WTC11 (cell line): ENCODE measurements at places on chromosomes 12 and 14. TPM values are rescaled to one million over a fixed set of nuclear protein-coding genes. Genes with fewer than 3 reads are reported as not detected.

Gene ERP27
- 0.09 to 0.14 TPM in 2 of 3 replicates, not detected in the other for total RNA-seq

DNA sequence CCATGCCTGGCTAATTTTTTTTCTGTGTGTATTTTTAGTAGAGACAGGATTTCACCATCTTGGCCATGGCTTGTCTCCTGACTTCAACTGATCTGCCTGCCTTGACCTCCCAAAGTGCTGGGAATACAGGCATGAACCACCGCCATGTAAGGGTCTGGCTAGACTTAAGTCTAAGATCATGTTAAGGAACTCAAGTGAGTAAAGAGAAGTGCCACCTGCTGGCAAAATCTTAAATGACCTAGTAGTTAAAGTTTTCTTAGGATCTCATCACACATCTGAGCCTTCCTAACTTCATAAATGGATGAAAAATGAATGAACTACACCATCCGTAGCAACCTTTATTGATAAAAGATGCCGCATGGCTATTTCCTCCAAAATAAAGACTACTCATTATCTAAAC, 1.7 kb upstream of the C12orf56 start:
- no peak for DNase-seq
- H3K4me3 ChIP-seq, result peak overlapping the region; percentile 29; the same call in 1 of the 2 replicates
- H3K4me1 ChIP-seq, result peaks cover 12% of the 10 kb centered on the region
- no peak overlapping the region for H3K27ac ChIP-seq

Gene FGF23
- 0.24 to 0.82 TPM (median 0.60 TPM) in 3 replicates for total RNA-seq

- H3K27ac ChIP-seq, result no peak overlapping the region
- H3K36me3 ChIP-seq, result no peaks in the 10 kb centered on the region
- H3K4me3 ChIP-seq, result no peak overlapping the region
- peaks cover 7% of the 10 kb centered on the region for H3K4me1 ChIP-seq
Measured at GRCh38 chr14:87503711-87504110, 489.3 kb downstream of the GALC start.

- H3K36me3 ChIP-seq, result no peaks in the 10 kb centered on the region
- H3K4me3 ChIP-seq, result no peak overlapping the region
- no peak overlapping the region for H3K27ac ChIP-seq
- H3K4me1 ChIP-seq, result no peaks in the 10 kb centered on the region
Measured at GRCh38 chr12:86634456-86635410, 378.5 kb upstream of the MGAT4C start.

- peak overlapping the region; percentile 93 for H3K27ac ChIP-seq
- DNase-seq, result no peak
- peaks cover 39% of the 10 kb centered on the region for H3K4me1 ChIP-seq
Measured at GRCh38 chr12:32170437-32170998, 63.9 kb downstream of the BICD1 start.

DNA sequence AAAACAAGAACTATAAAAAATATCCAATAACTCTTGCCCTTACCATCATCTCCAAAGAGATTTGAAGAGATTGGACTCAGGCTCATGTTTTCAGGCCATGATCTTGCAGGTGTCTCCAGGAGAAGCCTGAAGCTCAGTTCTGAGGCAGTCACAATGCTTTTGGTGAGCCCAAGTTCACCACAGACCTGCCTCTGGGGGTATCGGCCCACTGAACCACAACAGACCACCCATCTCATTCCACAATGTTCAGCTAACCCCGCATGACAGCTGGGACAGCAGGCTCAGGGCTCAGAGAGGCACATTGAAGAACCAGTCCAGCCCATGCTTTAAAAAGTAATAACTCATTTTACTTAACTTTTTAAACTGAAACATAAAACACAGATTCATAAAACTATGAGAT, 28.3 kb upstream of the APOLD1 start:
- no peaks in the 10 kb centered on the region for H3K4me1 ChIP-seq
- H3K4me3 ChIP-seq, result no peak overlapping the region
- no peaks in the 10 kb centered on the region for H3K36me3 ChIP-seq

- no peaks in the 10 kb centered on the region for H3K27me3 ChIP-seq
- H3K36me3 ChIP-seq, result peaks cover 3% of the 10 kb centered on the region
- H3K4me1 ChIP-seq, result peaks cover 7% of the 10 kb centered on the region; the same call in 1 of the 2 replicates
- no peak overlapping the region for H3K27ac ChIP-seq
Measured at GRCh38 chr12:76143343-76144244, 59.1 kb upstream of the NAP1L1 start.

- no peak overlapping the region for H3K27ac ChIP-seq
- H3K27me3 ChIP-seq, result peaks cover 38% of the 10 kb centered on the region
- peak overlapping the region; percentile 78 for H3K4me3 ChIP-seq
- H3K4me1 ChIP-seq, result no peaks in the 10 kb centered on the region
- peaks cover 25% of the 10 kb centered on the region for H3K36me3 ChIP-seq
Measured at GRCh38 chr14:104650057-104650980, 39.1 kb upstream of the INF2 start.

Gene LUM
- total RNA-seq, result 0.28 to 0.73 TPM (median 0.64 TPM) in 3 replicates

Gene KIF26A
- 36.4 to 53.4 TPM (median 39.5 TPM) in 3 replicates for total RNA-seq

DNA sequence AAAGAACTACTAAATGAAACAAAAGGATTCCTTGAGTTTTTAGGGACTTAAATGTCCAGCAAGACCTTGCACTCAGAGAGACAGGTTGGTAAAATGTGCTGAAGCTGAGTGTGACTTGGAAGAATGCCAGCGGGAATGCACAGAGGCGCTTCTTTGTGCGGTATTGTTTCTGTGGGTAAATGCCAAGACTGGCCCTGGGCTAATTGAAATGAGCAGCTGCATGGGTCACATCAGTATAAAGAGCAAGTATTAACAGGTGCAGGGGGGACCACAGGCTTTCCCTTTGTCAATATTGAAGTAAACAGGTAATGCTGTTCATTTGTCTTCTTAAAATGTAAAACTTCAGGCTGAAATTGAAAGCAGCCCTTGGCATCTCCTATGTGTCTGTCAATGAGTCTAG, 74.3 kb downstream of the LMO3 start:
- no peak overlapping the region for H3K27ac ChIP-seq
- H3K27me3 ChIP-seq, result no peaks in the 10 kb centered on the region
- H3K4me1 ChIP-seq, result no peaks in the 10 kb centered on the region
- H3K36me3 ChIP-seq, result peaks cover 8% of the 10 kb centered on the region

Gene NR4A1
- 19.2 to 26.9 TPM (median 22.0 TPM) in 3 replicates for total RNA-seq

DNA sequence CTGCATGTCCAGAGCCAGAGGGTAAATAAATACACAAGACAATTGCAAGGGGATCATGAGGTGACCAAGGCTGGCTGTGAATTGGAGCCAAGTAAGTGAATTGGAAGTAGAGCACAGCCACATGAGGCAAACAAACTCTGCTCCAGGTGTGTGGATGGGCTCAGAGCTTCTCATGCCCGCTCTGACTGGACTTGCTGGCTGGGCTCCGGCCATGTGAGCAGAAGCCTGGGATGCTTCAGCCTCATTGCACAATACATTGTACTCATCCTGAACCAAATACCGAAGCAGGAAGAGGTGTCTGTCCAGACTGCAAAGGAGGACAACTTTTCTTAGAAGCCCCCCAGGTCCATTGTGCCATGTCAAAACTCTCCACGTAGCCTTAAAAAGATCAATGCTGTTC, 193.0 kb downstream of the TTC8 start:
- peaks cover 4% of the 10 kb centered on the region; the same call in 1 of the 2 replicates for H3K4me1 ChIP-seq
- H3K4me3 ChIP-seq, result no peak overlapping the region
- peaks cover 52% of the 10 kb centered on the region for H3K27me3 ChIP-seq

- H3K27ac ChIP-seq, result peak overlapping the region; percentile 1; the same call in 1 of the 2 replicates
- DNase-seq, result no peak
- peaks cover 32% of the 10 kb centered on the region for H3K4me1 ChIP-seq
- no peak overlapping the region for H3K4me3 ChIP-seq
- no peaks in the 10 kb centered on the region; the same call in 1 of the 2 replicates for H3K36me3 ChIP-seq
- H3K27me3 ChIP-seq, result no peaks in the 10 kb centered on the region
Measured at GRCh38 chr12:1044199-1044598, 53.2 kb downstream of the ERC1 start.

Gene A2M
- total RNA-seq, result 1.9 to 3.4 TPM (median 3.3 TPM) in 3 replicates

GRCh38 chr14:68884031-68885030, 91.5 kb upstream of the ZFP36L1 start:
- H3K27me3 ChIP-seq, result no peaks in the 10 kb centered on the region
- no peak overlapping the region for H3K4me3 ChIP-seq
- no peak for DNase-seq

GRCh38 chr14:35470755-35471154, 63.2 kb upstream of the INSM2 start:
- no peaks in the 10 kb centered on the region for H3K27me3 ChIP-seq
- no peaks in the 10 kb centered on the region for H3K36me3 ChIP-seq
- peaks cover 14% of the 10 kb centered on the region for H3K4me1 ChIP-seq
- H3K4me3 ChIP-seq, result no peak overlapping the region
- no peak overlapping the region for H3K27ac ChIP-seq

DNA sequence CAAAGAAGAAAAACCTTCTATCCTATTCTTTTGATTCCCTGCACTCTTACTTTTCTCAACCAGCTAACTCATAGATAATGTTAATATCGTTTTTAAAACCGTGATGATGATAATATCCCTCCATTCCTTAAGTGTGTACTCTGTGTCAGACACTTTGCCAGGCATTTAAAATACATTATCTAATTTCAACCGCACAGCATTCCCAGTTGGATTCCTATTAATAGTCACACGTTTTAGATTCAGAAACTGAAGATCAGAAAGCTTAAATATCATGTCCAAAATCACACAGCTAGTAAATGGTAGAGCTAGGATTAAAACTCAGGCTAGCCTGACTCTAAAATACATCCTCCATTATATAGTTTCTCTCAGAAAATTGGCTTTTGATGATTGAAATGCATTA, 366.0 kb downstream of the NELL2 start:
- no peaks in the 10 kb centered on the region for H3K36me3 ChIP-seq
- H3K27ac ChIP-seq, result no peak overlapping the region
- DNase-seq, result no peak
- H3K4me3 ChIP-seq, result no peak overlapping the region
- H3K4me1 ChIP-seq, result peaks cover 4% of the 10 kb centered on the region; the same call in 1 of the 2 replicates

Gene KLHL33
- 0.07 to 0.18 TPM (median 0.17 TPM) in 3 replicates for total RNA-seq

DNA sequence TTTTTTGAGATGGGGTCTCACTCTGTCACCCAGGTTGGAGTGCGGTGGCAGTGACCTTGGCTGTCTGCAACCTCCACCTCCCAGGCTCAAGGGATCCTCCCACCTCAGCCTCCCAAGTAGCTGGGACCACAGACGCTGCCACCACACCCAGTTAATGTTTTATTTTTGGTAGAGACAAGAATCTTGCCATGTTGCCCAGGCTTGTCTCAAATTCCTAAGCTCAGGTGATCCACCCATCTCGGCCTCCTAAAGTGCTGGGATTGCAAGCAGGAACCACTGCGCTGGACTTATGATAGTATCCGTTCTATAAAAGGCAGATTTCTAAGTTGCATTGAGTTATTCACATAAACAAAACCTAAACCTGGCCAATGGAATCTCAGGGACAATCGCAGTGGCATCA, 321.1 kb upstream of the PRICKLE1 start:
- no peak overlapping the region for H3K27ac ChIP-seq
- H3K4me3 ChIP-seq, result no peak overlapping the region
- H3K36me3 ChIP-seq, result peaks cover 4% of the 10 kb centered on the region
- no peak for DNase-seq
- no peaks in the 10 kb centered on the region for H3K4me1 ChIP-seq

Gene MIP
- total RNA-seq, result not detected in 3 replicates

Gene FGF6
- total RNA-seq, result not detected in 3 replicates

- H3K4me3 ChIP-seq, result no peak overlapping the region
- peaks cover 3% of the 10 kb centered on the region; the same call in 1 of the 2 replicates for H3K36me3 ChIP-seq
- H3K27ac ChIP-seq, result no peak overlapping the region
- peaks cover 38% of the 10 kb centered on the region for H3K4me1 ChIP-seq
- H3K27me3 ChIP-seq, result peaks cover 35% of the 10 kb centered on the region
Measured at GRCh38 chr12:122839907-122840554, 4.8 kb downstream of the HIP1R start.

Gene TMEM132D
- 0.99 to 1.4 TPM (median 1.1 TPM) in 3 replicates for total RNA-seq

DNA sequence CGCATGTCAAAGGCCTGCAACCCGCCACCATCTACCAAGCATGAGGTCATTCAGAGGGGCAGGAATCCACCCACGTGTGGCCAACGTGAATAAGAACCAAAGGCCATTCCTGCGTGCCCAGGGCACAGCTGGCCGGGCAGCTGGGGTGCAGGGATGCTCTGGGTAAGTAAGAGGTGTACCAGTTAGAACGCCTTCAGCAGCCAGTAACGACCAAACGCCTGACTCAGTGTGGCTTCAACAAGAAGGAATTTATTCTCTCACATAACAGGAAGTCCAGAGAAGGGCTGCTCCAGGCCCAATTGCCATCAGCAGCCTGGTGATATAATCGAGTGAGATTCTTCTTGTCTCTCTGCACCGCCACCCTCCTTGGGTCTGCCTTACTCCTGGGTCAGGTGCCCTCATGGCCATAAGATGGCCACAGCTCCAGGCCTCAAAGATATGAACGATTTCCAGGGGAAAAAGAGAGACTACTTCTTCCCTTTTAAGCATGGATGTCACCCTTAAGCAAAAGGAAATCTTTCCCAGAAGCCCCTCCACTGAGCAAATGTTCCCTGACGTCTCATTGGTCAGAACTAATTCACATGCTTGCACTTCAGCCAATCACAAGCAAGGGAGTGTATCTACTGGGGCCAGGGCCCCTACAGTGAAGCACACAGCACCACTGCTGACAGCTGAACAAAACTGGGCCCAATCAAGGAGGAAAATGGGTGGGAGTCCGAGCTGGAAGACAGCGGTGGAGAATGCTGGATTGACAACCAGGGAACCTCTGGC, 7.3 kb downstream of the TTC7B start:
- H3K4me3 ChIP-seq, result no peak overlapping the region
- H3K4me1 ChIP-seq, result peaks cover 7% of the 10 kb centered on the region
- no peaks in the 10 kb centered on the region for H3K36me3 ChIP-seq
- no peak for DNase-seq

Gene IAPP
- total RNA-seq, result not detected in 3 replicates

GRCh38 chr12:39392154-39392925, 50.6 kb downstream of the KIF21A start:
- no peak overlapping the region for H3K4me3 ChIP-seq
- no peak for DNase-seq
- H3K36me3 ChIP-seq, result peaks cover 3% of the 10 kb centered on the region; the same call in 1 of the 2 replicates

DNA sequence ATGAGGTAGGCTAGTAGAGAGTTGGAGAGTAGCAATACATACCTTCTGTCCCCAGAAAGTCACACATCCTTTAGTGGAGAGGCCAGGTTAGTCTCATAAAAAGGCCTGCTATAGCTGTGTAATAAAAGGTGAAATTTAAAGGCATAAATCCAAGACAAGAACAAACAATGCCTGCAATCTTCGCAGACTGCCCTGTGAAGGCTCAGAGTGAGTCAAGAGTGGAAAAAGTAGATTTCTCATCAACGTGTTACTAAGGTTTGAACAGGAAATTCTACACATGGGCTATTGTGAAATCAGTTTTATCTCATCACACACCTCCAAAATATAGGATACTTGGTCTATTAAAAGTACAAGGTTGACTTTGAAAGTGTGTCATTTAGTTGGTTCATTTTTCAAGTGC, at the start of gene KLRC1:
Gene KLRC1, minus strand, starts transcription at position 222 of the 400 bp plus-strand sequence. CDS start 2,221 bp downstream, outside the sequence.
- no peaks in the 10 kb centered on the region for H3K27me3 ChIP-seq
- H3K27ac ChIP-seq, result no peak within 1 kb of the TSS
- peaks cover 16% of the 10 kb centered on the region for H3K4me1 ChIP-seq
- DNase-seq, result no peak
- H3K4me3 ChIP-seq, result no peak within 1 kb of the TSS

- no peak overlapping the region for H3K4me3 ChIP-seq
- H3K4me1 ChIP-seq, result no peaks in the 10 kb centered on the region
- H3K27ac ChIP-seq, result no peak overlapping the region
- H3K36me3 ChIP-seq, result no peaks in the 10 kb centered on the region
Measured at GRCh38 chr12:91766454-91766853, 379.2 kb downstream of the BTG1 start.
